ENCODE measurements at places on chromosomes 13 and 19.

DNA sequence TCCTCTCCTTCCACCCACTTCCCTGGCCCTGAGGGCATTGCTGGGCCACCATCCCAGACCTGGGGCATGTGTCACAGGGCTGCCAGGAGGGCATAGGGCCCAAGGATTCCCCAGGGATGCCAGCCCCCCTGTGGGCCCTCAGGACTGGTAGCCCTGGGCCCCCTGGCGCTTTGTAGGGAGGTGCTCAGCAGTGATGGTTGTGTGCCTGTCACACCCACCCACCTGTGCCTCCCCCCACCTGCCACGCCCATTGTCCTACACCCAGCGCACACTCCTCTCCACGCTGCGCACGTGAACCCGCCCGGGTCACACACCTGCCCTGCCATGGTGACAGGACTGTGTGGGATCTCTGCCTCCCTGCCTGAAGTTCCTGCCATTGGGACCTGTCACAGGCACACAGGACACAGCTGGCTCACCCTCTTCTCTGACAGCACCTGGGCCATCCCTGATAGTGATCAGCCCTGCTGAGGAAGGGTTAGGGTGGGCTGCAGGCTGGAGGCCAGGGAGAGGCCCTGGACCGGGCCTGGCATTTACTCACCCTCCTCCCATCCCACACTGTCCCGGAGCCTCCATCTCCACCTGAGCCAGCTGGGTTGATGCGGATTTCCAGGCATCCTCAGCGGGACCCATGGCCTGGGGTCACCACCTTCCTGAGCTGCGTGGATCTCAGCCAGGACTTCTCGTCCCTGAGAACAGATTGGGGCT, 23.9 kb downstream of the WTIP start:
- no peak for DNase-seq

DNA sequence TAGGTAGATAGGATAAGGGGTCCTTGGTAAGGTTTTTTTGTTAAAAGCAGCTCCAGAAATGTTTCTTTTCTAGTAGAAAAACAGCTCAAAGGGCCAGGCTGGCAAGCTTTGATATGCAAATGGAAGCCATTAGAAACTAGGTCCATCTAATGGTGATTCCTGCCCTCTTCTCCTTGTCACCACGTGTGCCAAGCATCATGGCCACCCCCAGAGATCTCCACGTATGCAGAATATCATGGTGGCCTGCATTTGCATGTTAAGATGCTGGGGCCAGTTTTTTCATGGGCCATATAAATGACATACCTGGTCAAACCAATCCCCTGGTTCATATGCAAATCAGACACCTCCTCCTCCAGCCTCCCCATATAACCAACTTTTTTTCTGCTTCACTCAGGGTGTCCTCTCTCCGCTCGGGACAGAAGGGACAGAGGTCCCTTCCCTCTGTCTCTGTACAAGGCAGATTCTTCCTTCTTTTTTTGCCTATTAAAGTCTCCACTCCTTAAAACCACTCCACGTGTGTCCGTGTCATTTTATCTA, 1335.9 kb downstream of the UQCRFS1 start:
- no peak for DNase-seq

- DNase-seq, result no peak
Observed at GRCh38 chr13:47017476-47017875, 120.6 kb upstream of the HTR2A start.

DNA sequence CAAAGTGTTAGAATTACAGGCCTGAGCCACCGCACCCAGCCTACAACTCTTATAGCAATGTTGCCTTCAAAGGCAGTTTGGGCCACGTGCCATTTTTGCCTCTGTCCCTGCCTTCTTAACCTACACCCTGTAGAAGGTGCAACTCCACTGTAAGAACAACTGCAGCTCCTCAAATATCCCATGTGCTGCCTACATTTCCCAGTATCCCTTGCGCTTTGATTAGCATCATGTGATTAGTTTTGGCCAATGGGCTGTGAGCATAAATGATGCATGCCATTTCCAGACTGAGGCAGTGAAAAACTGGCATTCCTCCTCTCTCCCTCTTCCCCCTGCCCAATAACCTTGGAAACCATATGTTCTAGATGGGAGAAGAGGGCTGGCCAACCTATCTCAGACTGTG, 75.2 kb upstream of the MRI1 start:
- no peak for DNase-seq

DNA sequence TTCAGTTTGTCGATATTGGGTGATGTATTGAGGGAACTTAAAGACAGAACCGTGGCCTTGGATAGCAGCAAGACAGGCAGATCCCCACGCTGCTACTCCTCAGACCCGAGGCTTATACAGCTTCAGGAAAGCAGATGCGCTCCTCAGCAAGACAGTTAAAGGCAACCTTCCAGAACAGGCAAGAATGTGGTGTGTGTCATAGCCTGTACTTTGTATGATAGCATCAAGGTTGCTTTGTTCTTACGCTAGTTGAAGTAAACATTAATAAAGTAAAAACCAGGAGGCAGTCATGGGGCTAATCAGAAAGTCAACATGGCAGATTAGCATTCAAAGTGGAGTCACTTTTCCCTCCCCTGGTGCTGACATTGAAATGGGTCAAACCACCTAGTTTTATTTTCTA, 473.2 kb downstream of the DCT start:
- no peak for DNase-seq

- DNase-seq, result no peak
Observed at GRCh38 chr13:97069050-97069815, 75.0 kb upstream of the OXGR1 start.

DNA sequence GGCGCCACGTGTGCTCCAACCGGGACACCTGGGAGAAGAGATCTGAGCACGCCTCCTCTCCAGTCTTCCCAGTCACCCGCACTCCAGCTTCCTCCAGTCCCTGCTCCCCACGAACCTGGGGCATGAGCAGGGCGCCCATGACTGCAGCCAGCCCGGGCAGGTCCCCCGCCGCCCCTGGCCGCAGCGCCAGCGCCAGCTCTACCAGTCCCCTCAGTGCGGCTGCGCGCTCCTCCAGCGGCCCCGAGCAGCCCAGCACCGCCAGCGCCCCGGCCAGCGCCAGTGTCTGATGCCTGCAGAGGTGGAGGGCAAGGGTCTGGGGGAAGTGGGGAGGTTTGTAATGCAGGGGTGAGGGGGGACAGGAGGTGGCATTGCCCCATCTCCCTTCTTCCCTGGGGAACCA, 13.1 kb downstream of the SH2D3A start:
- no peak for DNase-seq

DNA sequence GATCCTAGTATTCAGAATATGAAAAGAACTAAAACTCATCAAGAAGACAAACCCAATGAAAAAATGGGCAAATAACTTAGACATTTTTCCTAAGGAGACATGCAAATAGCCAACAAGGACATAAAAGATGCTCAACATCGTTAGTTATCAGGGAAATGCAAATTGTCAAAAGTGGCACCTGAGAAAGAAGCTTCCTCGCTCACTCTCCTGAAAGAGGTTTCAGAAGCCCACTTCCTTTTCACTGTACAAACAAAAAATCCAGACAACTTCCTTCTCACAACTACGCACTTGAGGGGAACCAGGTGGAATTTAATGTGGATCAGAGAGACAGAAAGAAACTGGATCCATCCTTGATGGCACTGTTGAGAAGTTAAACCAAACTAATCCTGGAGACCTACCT, 41.5 kb downstream of the KLF12 start:
- DNase-seq, result no peak

DNA sequence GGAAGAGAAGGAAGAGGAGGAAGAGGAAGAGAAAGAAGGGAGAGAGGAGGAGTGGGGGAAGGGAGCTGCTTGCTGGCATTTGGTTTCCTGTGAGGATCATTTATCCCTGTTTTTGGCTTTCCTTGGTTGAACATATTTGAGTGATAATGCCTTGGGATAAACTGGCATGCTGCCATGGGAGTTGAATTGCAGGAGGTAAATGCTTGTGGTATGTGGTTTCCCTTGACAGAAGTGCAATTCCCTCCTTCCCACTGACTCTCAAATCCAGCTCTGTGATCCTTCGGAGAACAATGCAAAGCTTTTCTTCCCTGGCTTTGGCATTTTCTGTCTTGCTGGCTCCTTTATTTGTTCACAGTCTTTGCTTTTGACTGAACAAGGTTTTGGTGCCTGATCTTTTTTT, 27.2 kb upstream of the CBY2 start:
- DNase-seq, result no peak

DNA sequence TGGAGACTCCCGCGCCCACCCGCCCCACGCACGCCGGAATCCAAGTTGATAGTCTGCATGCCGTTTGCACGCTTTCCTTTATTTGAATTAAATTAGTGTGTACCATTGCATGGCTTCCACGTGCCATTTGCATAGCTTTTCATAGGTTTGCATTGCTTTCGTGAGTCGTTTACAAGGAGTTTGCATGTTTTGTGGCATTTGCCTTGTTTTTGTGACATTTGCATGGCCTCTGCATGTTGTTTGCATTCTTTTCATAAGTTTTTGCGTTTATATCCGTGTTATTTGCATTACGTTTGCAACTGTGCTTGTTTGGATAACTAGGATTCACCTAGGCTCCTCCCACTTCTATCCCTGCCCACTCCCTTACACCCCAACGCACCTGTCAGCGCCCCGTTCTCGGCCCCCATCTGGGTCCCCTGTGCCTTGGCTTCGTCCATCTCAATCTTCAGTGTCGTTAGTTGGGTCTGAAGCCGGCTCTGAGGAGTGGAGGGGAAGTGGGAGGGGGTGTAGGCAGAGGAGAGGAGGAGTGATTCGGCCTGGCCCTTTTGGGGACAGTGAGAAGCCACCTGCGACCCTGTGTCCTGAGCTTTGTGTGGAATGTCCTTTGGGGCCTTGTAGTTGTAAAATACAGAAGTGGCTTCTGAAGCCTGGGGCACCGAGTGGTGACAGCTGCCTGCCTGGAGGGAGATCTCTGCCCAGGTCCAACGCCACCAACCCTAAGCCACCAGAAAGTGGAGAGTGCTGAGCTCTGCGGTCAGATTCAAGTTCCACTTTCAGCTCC, 2.4 kb downstream of the CCDC194 start:
- no peak for DNase-seq

DNA sequence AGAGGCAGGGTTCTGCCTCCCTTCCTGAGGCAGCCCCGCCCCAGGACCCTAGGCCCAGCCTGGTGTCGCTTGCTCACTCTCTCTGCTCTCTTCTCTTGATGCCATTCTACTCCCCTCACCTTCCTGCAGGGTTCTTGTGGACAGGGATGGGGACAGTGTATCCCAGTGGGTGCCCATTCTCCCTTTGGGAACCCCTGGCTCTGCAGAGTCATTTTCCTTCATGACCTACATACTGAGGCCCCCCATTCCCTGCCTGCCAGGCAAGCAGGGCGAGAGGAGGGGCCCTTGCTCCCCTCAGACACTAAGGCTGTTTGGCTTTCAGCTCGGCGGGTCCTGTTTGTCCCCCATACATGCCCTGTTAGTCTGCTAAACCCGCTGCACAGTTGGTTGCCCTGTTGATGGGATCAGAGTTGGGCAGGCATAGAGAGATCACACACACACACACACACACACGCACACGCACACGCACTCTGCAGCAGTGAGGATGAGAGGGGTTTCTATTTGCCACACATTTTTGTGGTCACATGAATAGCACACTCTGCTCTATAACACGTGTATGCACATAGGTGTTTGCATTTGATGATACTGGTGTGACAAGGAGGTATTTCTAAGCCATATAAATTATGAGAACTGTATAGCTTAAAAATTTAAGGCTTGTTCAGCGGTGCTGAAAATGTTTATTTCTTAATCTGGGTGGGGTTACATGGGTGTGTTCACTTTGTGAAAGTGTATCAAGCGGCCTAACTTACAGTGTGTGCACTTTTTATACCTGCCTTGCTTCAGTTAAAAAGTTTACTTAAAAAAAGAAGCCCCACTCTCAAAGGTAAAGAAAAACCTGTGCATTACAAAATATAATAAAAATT, 20.3 kb downstream of the NFIX start:
- DNase-seq, result no peak

DNA sequence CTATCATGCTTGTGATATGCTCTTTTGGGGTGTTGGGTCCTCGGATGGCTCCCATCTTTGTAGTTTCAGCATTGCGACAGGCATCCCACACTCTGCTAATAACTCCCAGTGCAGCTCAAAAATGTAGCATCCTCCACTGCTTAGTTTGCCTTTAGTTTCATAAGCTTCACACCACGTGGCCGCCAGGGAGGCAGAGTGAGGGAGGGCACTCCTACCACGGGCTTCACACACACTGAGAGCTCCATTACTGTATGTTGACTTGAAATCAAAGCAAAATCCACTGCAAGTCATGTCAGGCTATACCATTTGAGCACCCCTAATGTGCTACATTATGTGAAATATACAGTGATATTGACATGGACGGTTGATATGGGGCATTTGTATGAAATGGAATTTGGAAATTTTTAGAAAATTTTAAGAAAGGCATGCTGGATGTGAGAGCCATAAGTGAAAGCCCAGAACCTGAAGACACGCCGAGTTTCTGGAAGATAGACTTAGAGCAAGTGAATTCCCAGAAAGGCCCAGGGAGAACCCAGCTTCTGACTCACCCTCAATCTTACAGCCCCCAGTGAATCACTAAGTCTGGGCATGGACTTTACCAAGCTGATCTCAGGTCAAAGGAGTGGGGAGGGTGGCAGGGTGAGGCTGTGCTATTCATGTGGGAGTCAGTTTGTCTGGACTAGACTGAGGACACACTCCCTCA, 94.1 kb downstream of the HSPH1 start:
- DNase-seq, result no peak

GRCh38 chr19:41804336-41804735, 7.9 kb downstream of the CEACAM3 start:
- no peak for DNase-seq

GRCh38 chr13:52738719-52739467, 727 bp downstream of the CNMD start:
- DNase-seq, result no peak

GRCh38 chr19:53554804-53555203, 16.9 kb downstream of the ZNF331 start:
- no peak for DNase-seq

- no peak for DNase-seq
Observed at GRCh38 chr19:13850910-13851733, 25.8 kb upstream of the NANOS3 start.

DNA sequence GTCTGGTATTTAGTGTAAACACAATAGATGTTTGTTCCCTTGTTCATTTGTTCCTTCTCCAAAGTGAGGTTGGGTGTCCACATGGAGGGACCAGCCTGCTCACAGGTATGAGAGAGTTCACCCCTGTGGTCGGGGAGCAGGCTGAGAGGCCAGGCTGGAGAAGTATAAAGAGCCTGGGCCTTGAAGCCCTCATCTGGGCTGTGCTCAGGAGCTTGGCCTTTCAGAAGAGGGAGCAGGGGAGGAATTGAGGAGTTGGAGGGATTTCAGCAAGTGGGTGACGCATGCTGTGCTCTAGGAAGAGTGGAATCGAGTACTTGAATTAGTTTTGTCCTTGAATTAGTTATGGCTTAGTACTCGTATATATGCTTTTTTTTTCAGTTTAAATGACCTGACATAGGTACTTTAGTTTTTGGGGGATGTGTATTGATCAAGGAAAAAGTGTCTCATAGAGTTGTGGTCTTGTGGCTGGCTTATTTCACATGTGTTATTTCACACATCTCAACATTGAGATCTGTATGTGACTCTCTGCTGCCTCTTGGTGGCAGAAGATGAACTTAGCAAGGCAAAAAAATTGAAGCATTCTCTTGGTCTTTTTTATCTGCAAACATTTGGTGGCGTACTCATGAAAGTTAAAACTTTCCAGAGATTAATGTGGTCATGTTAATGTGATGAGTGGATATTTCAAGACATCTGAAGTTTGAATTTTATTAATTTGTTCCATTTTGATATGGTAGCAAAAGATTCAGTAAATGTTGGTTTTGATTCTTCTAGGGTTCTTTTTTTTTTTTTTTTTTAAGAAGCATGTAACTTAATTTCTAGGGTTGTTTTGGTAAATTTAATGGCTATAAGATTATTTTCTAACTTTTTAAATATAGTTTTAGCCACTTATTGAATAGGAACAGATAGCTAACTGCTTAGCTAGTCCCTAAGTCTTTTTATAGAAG, 54.3 kb downstream of the SLAIN1 start:
- DNase-seq, result peak; percentile 37

- no peak for DNase-seq
Observed at GRCh38 chr13:97766749-97767148, 186.7 kb upstream of the IPO5 start.
